Pancreas (tissue), 10 donors: ENCODE measurements at places on chromosomes 1 and 21.

- H3K4me3 ChIP-seq = no peak overlapping the region
- DNase-seq = no peak
- H3K36me3 ChIP-seq = no peaks in the 10 kb centered on the region
- H3K27me3 ChIP-seq = no peaks in the 10 kb centered on the region
These were observed 1.2 kb upstream of the CSMD2 start for GRCh38 chr1:34166191-34166624.

DNA sequence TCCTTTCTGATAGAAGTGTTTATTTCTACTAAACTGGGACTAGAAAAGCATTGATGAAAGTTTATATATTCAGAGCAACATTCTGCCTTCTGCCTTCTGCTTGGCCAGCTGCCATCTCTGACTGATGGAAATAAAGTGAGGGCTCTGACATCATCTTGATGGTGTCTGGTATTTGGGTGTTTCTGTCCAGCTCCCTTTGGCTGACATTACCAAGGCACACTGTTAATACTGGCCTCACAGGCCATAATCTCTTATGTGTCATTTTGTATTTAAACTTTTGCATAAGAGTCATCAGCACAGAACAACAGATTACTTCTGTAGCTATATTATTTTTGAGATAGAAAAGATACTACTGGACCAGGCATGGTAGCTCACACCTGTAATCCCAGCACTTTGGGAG, 216.9 kb downstream of the RYR2 start:
- no peaks in the 10 kb centered on the region for H3K4me1 ChIP-seq
- H3K27me3 ChIP-seq = no peaks in the 10 kb centered on the region
- DNase-seq = no peak
- no peak overlapping the region for H3K4me3 ChIP-seq
- no peaks in the 10 kb centered on the region for H3K36me3 ChIP-seq
- H3K27ac ChIP-seq = no peak overlapping the region

- no peak overlapping the region for H3K4me3 ChIP-seq
- H3K27me3 ChIP-seq = no peaks in the 10 kb centered on the region
- no peak overlapping the region for H3K27ac ChIP-seq
- peaks cover 70% of the 10 kb centered on the region for H3K4me1 ChIP-seq
- DNase-seq = no peak
These were observed 12.8 kb downstream of the SMAP2 start for GRCh38 chr1:40386359-40386723.

- H3K4me1 ChIP-seq = no peaks in the 10 kb centered on the region
- H3K4me3 ChIP-seq = no peak overlapping the region
- H3K36me3 ChIP-seq = no peaks in the 10 kb centered on the region
- no peak overlapping the region for H3K27ac ChIP-seq
These were observed 318.4 kb upstream of the RGS18 start for GRCh38 chr1:191839891-191840290.

DNA sequence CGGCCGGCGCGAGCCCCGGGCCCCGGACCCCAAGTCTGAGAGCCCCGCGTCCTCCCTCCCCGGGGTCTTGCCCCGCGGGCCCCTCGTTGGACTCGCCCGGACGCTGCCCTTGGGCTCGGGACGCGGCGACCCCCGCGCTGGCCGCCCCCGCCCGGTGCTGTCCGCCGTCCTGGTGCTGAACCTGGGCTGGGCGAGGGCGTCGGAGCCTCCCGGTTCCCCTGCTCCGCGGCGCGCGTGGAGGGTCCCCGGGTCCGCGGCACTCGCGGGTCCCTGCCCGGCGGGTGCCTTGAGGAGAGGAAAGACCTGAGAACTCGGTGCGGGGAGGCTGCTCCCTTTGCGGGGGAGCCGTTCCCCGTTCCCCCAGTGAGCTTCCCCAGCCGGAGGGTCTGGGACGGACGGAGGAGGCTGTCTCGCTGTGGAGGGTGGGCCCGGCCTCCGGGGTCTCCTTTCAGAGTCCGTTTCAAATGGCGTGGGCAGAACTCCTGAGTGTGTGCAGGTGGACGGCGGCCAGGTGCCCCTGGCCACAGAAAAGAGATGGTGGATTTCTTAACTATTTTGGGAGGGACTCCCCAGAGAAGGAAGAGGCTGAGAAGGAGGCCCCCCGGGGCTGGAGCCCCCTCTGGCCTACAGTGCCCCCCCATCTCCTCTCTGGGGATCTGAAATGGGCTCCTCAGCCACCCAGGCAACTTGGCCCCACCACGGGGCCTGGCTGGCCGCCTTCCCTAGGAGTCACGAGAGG, 595 bp downstream of the GABRD start:
- no peaks in the 10 kb centered on the region for H3K27me3 ChIP-seq
- peaks cover 5% of the 10 kb centered on the region for H3K4me1 ChIP-seq
- DNase-seq = peak; percentile 73
- no peak overlapping the region for H3K27ac ChIP-seq

GRCh38 chr1:159934136-159935039, 9.1 kb upstream of the TAGLN2 start:
- H3K27me3 ChIP-seq = no peaks in the 10 kb centered on the region
- H3K27ac ChIP-seq = no peak overlapping the region
- H3K36me3 ChIP-seq = no peaks in the 10 kb centered on the region
- peak; percentile 57 for DNase-seq
- no peak overlapping the region for H3K4me3 ChIP-seq
